ENCODE measurements at places on chromosomes 2 and 18.

DNA sequence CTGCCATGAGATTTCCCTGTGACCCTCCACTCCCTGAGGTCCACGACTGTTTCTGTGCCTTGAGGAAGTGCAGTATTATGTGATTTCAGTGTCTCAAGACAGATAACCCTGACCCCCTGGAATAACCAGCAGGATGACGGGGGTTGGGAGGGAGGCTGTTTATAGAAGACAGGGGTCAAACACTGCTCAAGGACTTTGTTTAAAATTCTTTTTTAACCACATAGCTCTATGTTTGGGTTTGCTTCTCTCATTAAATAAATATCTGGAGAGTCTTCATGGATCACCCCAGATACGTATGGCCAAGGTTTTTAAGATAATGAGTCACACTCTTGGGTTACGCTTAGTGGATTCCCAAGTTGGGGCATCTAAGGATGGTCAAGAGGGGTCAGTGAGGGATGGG, 523.8 kb upstream of the TNP1 start:
- no peak for DNase-seq

DNA sequence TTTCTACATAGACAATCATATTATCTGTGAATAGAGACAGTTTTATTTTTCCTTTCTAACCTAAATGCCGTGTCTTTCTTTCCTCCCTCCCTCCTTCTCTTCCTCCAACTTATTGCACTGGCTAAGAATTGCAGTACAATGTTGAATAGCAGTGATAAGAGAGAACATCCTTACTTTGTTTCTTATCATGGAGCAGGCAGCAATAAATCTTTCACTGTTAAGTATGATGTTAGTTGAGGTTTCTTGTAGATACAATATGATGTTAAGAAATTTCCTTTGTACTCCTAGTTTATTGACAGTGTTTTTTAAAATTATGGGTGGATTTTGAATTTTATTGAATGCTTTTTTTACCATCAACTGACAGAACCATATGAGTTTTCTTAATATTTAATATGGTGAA, 6.0 kb downstream of the LYPD6B start:
- no peak for DNase-seq

GRCh38 chr18:80074183-80074582, 34.9 kb upstream of the ADNP2 start:
- no peak for DNase-seq

- DNase-seq = no peak
Measured at GRCh38 chr2:176103194-176103593, 3.6 kb downstream of the HOXD12 start.

GRCh38 chr2:140639628-140640027, 1491.2 kb downstream of the LRP1B start:
- DNase-seq = no peak

GRCh38 chr2:234172066-234172465, 121.6 kb downstream of the SPP2 start:
- no peak for DNase-seq
